Upper lobe of left lung (tissue), 6 donors: ENCODE measurements at places on chromosomes 6 and 20. TPM values are rescaled to one million over a fixed set of nuclear protein-coding genes. Genes with fewer than 3 reads are reported as not detected.
A peak's percentile ranks its signal among the peaks of the same experiment; 100 is the strongest.

Gene TEAD3
- 19.6 TPM for total RNA-seq

Gene SLC22A1
- total RNA-seq, result 2.5 TPM

Gene WFDC10B
- total RNA-seq, result not detected

DNA sequence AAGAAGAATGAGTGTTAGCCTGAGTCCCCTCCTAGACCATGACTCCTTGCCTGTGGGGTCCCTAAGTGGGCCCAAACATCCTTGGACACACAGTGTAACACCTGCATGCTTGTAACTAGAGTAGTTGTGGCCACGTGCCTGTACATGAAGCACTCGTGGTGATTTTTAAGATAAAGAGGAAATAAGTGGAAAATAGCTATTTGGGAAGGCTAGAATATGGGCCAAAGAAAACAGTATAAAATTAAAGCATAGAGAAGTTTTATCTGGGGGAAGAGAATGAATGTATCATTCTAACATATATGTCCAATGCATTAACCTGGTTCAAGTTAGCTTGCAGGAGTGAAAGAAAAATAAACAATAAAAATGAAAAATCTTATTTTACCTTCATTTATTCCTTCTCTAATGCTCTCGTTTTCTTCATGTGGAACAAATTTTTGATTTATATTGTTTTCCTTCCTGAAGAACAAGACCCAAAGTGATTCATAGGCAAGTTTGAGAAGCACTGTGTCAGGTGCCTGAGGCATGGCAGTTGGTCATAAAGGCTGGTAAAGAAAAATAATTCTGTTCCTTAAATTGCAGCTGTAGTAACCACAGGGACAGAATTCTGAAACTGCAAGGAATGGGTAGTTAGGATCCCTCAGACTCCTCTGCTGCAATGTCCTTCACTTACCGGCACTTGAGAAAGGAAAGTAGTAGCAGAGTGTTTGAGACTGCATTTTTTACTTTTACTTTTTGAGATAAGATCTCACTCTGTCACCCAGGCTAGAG lies 8.5 kb upstream of the CST3 start:
- H3K27me3 ChIP-seq, result no peaks in the 10 kb centered on the region
- no peak for DNase-seq
- peaks cover 11% of the 10 kb centered on the region for H3K4me1 ChIP-seq
- H3K27ac ChIP-seq, result no peak overlapping the region
- no peak overlapping the region for H3K4me3 ChIP-seq
- no peaks in the 10 kb centered on the region for H3K36me3 ChIP-seq

- H3K4me1 ChIP-seq, result no peaks in the 10 kb centered on the region
- H3K27me3 ChIP-seq, result no peaks in the 10 kb centered on the region
These were observed 34.2 kb upstream of the MDGA1 start for GRCh38 chr6:37731888-37732287.

Gene SLC25A27
- 61.8 TPM for total RNA-seq

GRCh38 chr20:34500823-34501222 lies 15.4 kb upstream of the DYNLRB1 start:
- H3K27me3 ChIP-seq, result no peaks in the 10 kb centered on the region
- H3K4me1 ChIP-seq, result no peaks in the 10 kb centered on the region
- no peak for DNase-seq
- no peak overlapping the region for H3K27ac ChIP-seq
- H3K4me3 ChIP-seq, result no peak overlapping the region

GRCh38 chr20:47576516-47577033 lies 74.9 kb downstream of the NCOA3 start:
- no peak overlapping the region for H3K4me3 ChIP-seq
- peak overlapping the region; percentile 60 for H3K27ac ChIP-seq
- H3K4me1 ChIP-seq, result peaks cover 76% of the 10 kb centered on the region
- no peak for DNase-seq

DNA sequence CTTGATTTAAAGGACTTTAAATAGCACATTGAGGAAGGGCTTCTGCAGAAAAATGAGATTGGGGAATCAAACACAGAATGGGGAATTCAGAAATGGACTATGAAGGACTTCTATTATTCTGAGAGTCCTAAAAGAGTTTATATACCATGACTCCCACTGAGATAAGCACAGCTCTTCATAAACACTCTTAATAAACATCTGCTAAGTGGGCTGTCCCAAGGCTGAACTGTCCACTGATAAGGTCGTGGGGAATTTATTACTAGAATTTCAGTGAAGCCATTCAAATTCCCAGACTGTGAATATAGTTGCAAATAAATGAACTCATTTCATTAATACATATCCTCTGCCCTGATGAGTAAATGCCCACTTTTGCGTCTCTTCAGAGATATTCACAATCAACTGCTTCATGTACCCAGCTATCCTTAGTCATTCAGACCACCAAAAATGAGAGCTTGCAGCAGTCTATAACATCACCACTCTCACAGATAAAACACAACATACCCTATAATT lies 468.2 kb upstream of the RUNX2 start:
- no peak overlapping the region for H3K27ac ChIP-seq
- H3K36me3 ChIP-seq, result no peaks in the 10 kb centered on the region
- H3K27me3 ChIP-seq, result no peaks in the 10 kb centered on the region
- no peaks in the 10 kb centered on the region for H3K4me1 ChIP-seq

Gene PGC
- total RNA-seq, result 3,855 TPM

Gene ATP6V1G2
- 0.76 TPM for total RNA-seq

DNA sequence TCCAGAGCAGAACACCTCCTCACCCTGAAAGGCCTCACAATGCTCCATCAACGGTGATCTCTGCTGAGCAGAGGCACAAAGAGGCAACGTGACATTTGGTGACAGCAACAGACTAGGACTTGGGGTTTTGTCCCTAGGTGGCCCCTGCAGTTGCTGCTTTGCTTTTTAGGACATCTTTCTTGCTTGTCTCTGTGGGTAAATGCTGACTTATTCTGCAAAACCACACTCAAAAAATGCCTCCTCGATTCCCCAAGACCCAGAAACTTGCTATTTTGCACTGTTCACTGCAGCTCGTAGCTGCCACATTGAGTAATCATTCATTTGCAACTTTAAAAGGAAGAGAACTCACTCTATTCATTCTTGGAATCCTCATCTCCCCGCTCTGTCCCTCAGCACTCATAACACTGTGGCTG lies 209.9 kb downstream of the LY86 start:
- peaks cover 17% of the 10 kb centered on the region for H3K4me1 ChIP-seq
- H3K4me3 ChIP-seq, result no peak overlapping the region
- H3K27ac ChIP-seq, result no peak overlapping the region
- H3K27me3 ChIP-seq, result no peaks in the 10 kb centered on the region
- DNase-seq, result no peak
- H3K36me3 ChIP-seq, result no peaks in the 10 kb centered on the region

- H3K4me3 ChIP-seq, result no peak overlapping the region
- no peaks in the 10 kb centered on the region for H3K4me1 ChIP-seq
- H3K27me3 ChIP-seq, result no peaks in the 10 kb centered on the region
- no peak for DNase-seq
These were observed 1136.0 kb downstream of the HACE1 start for GRCh38 chr6:103723438-103724322.

DNA sequence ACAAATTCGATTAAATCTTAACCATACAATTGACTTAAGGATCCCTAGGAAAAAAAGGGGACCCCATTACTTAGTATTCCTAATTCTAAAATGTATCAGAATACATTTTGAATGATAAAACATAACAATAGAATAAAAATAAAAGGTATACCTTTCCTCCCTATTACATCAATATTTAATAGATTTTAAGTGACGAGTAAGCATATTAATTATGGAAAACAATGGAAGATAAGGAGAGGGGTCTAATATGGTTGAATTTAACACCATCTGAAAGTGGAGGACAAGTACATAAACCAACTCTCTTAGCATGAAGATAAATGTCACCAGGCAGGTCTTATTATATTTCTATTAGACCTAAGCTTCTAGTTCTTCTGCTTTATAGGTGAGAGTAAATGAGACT lies 232.1 kb downstream of the HAO1 start:
- H3K27me3 ChIP-seq, result no peaks in the 10 kb centered on the region
- H3K27ac ChIP-seq, result no peak overlapping the region
- no peak for DNase-seq
- H3K4me3 ChIP-seq, result no peak overlapping the region
- H3K4me1 ChIP-seq, result no peaks in the 10 kb centered on the region

DNA sequence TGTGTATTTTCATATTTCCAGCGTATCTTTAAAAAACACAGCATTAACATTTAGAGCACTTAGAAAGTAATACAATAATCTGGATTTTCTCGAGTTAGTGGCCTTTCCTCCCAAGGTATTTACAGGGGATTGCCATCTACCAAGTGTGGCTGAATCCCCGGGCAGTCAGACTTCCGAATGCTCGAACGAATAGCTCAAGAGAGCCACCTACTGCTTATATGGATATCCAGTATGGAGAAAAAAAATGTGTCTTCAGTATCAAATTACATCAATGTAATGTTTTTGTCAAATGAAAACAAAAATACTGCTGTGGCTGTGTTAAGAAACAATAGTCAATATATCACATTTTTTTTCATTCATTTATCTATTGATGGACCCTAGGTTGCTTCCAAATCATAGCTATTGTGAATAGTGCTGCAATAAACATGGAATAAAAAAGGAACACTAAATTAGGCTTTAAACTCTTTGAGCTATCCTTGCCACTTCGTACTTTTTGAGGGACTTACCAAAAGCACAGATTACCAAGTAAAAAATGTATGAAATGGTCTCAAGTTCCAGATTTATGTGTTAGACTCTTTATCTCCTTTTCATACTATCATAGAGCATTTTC lies 654.5 kb upstream of the PTCHD4 start:
- no peak overlapping the region for H3K4me3 ChIP-seq
- H3K27me3 ChIP-seq, result no peaks in the 10 kb centered on the region
- no peaks in the 10 kb centered on the region for H3K36me3 ChIP-seq
- H3K27ac ChIP-seq, result no peak overlapping the region

Gene RCAN2
- 4.8 TPM for total RNA-seq

- peak overlapping the region; percentile 80 for H3K27ac ChIP-seq
- no peak overlapping the region for H3K4me3 ChIP-seq
- H3K4me1 ChIP-seq, result peaks cover 41% of the 10 kb centered on the region
- no peaks in the 10 kb centered on the region for H3K36me3 ChIP-seq
- DNase-seq, result no peak
These were observed 82.3 kb downstream of the GMPR start for GRCh38 chr6:16320533-16321340.

DNA sequence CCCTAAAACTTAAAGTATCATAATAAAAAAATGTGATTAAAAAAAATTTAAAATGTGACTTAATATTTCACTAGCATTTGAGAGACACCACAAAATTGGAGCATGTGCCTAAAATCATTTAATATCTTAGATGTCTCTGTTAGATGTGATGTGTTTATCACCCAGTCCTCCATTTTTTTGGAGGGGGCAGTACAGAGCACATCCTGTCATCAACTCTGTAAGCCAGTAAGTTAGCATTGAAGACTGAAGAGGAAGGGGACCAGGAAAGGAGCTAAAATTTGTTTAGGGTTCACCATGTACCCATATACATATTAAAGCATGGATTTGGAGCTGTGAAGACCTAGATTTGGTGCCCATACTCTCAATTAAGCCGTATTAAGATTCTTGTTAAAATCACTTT lies 30.7 kb upstream of the ADIG start:
- no peak overlapping the region for H3K4me3 ChIP-seq
- no peak for DNase-seq
- H3K36me3 ChIP-seq, result peaks cover 99% of the 10 kb centered on the region
- H3K4me1 ChIP-seq, result no peaks in the 10 kb centered on the region

DNA sequence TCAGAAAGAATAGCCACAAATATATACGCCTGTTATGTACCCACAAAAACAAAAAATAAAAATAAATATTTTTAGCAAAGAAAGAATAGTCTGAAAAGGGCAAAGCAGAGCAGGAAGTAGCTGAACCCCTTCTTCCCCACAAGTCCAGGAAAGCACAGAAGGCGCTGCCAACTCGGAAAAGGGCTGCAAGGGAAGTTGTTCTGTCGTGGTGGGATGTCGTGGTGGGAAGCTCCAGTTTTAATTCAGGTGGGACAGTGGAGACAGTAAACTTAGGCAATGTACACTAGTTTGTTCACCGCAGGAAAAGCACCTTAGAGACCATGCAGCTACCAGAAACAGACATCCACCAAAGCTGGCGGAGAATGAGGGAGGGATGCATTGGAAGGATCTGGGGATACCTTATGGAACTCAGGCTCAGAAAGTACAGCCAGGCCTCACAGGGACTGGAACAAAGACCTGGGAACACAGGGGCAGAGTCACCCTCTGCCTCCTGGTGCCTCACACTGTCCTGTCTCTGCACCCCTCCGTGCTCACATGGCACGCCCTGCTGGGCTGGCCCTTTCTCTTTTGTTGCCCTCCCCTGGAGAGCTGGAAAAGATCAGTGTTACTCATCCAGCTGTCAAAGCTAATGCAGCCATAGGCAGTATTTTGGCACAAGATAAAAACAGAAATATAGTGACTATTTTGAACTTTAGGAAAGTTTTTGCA lies 3.3 kb upstream of the APMAP start:
- no peak overlapping the region for H3K27ac ChIP-seq
- peaks cover 34% of the 10 kb centered on the region for H3K4me1 ChIP-seq
- no peaks in the 10 kb centered on the region for H3K27me3 ChIP-seq
- H3K36me3 ChIP-seq, result no peaks in the 10 kb centered on the region

DNA sequence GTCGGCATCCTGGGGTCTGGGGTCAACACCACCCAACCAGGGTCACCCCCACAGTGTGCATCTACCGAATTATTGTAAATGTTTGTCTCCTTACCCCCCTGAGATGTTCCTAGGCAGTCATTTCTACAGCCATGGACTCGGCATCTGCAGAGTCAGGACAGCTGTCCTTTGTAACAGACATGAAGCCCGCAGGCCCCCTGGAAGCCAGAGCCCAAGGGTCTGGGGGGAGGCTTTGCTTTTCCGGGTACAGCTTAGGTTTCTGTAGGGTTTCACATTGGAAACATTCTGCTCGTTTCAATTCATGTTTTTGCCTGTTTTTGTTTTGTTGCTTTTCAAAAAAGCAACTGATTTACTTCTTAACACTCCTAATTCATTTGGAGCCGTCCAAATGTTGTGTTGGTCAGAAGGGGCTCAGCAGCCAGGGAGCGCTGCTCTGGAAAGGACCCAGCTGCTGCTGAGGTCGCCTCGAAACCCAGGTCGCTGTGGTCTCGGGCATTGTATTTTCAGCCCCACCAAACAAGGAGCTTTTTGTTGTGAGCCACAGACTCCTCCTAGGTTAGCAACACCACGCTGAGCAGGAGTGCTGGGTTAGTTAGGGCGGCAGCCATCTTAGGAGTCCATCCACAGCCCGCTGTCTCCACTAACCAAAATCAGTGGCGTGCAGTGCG lies 160.4 kb downstream of the TMEM242 start:
- H3K4me3 ChIP-seq, result no peak overlapping the region
- H3K36me3 ChIP-seq, result no peaks in the 10 kb centered on the region
- no peaks in the 10 kb centered on the region for H3K27me3 ChIP-seq
- DNase-seq, result no peak

GRCh38 chr20:62739581-62740285 lies 31.1 kb downstream of the NTSR1 start:
- H3K4me1 ChIP-seq, result peaks cover 13% of the 10 kb centered on the region
- H3K4me3 ChIP-seq, result no peak overlapping the region

- no peaks in the 10 kb centered on the region for H3K4me1 ChIP-seq
- DNase-seq, result no peak
- no peak overlapping the region for H3K27ac ChIP-seq
- no peak overlapping the region for H3K4me3 ChIP-seq
- no peaks in the 10 kb centered on the region for H3K36me3 ChIP-seq
These were observed 184.1 kb downstream of the SLC24A3 start for GRCh38 chr20:19396460-19397081.
